CD8-positive, alpha-beta T cell (primary cell): ENCODE measurements at places on chromosomes 5 and 9.

DNA sequence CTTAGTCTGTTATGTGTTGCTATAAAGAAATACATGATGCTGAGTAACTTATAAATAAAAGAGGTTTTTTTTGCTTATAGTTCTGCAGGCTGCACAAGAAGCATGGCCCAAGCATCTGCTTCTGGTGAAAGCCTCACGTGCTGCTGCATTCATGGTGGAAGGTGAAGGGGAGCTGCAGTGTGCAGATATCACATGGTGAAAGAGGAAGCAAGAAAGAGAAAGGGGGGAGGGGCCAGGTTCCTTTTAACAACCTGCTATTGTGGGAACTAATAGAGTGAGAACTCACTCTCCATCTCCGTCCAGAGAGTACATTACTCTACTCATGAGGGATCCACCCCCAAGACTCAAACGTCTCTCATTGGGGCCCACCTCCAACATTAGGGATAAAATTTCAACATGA is 12.5 kb upstream of the PARP8 start:
- DNase-seq, result no peak

DNA sequence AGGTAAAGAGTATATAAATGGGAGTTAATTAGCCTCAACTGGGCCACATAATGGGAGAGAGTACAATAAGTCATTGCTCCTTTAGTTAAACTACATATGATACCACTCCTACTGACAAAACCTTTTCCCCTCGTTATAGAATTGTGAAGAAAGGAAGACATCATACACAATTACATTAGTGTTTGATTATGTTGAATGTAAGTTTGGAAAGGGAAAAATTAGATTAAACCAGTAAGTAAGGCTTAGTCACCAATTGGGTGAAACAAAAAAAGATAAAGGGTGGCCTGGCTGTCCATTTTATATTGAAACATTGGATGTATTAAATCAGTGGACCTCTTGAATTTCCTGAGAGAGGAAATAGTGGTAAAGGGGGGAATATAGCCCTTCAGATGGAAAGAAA is 464.3 kb upstream of the PAPPA start:
- no peak for DNase-seq

- no peak for DNase-seq
Measured at GRCh38 chr9:126342621-126343031, 16.0 kb downstream of the MVB12B start.

GRCh38 chr5:161036296-161036695 is 184.3 kb upstream of the ATP10B start:
- DNase-seq, result no peak

DNA sequence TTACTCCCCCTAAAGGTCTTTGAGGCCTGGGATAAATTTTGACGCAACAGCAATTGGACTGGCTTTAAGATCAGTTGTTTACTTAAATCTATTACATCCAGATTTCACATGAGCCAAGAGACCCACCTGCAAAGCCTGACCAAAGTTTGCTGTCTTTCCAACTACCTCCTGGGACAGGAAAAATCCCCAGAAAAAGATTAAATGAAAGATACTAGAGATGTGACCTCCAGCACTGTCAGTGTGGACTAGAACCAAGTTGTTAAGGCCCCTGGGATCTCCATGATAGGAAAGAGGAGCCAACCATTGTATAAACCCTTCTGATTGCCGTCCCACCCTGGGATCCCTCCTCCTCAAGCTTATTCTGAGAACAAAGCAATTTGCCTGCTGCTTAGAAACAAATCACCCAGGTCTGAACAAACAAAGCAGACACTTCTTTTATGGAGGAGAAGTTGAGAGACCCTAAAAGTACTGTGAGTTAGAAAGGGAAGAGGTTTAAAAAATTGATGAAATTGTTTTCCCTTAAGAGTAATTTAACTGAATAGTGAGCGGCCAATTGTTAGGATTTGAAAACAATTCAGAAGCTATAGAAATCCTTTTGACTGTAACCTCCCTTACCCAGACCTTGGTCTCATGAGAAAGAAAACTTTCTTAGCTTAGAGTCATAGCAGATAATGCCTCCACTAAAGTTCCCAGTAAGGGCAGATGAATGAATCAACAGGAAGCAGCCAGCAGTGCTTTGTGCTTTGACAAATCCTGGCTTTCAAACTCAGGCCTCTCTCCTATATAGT is 255.2 kb downstream of the TMEM167A start:
- DNase-seq, result no peak

DNA sequence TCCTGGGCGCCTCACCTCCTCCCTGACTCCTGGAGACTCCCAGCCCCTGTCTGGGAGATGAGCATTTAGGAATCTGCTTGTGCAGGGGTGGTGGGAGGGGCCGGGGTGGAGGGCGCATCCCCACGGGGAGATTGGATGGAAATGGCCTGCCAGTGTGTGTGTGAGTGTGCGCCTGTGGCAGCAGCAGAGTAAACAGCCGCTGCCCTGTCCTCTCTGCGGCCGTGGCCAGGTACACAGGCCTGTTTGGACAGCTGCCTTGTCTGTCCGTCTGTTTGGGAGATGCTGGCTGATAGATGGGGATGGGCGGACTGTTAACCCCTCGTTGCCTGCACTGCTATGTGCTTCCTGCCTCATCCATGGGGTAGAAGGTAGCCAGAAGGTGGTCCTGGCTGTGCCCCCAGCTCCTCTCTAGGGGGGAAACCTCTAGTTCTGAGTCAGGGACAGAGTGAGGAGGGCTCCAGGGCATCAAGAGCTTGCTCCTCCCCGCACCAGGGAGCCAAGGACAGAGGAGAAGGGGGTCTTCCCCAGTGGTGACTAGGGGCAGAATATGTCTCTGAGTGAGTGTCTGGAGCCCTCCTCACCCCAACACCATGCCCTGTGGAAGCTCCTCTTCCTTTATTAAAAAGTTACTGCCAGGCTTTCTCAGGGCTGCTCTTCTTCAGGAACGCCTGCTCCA is 60.1 kb downstream of the LMX1B start:
- no peak for DNase-seq

DNA sequence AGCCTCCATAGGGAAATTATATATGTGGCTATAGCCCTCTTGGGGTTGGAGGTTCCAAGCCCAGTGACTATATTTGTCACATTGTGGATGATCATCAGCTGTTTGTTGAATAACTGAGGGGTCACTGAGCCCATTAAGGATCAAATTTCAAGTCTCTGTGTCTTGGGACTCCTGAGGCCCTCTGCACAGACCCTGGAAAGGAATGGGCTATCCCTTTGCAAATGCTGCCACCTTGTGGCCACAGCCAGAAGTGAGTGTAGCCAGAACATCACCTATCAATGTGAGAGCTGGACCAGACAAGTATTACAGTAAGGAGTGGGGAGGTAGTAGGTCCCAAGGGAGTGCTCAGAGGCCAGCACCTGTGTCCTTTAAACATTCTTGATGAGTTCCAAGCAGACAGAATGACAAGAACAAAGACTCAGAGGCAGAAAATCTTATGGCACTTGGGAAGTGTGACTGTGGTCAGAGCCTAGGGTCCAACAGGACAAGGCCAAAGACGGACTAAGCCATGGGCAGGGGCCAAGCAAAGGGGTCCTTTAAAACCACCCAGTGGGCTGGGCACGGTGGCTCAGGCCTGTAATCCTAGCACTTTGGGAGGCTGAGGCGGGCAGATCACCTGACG is 8.2 kb downstream of the RPP25L start:
- peak; percentile 83 for DNase-seq

DNA sequence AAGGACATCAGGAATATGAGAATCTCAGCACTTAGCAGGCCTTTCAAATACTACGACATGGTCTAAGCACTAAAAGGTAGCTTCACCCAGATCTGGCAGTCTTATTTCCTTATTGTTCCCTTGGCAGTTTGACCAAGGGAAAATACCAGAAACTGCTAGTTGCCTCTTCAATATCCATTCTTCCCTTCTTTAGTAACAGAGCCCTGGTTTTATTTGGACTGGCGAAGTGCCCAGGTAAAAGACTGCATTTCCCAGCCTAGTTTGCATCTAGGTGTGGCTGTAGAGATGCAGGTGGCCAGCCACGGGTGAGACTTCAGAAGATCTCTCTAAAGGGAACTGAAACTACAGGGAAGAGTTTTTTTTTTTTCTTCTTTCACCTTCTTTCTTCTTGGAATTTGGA is 21.6 kb downstream of the DMRT2 start:
- no peak for DNase-seq

- DNase-seq, result peak; percentile 8
Measured at GRCh38 chr9:2570615-2571479, 50.7 kb upstream of the VLDLR start.

- DNase-seq, result no peak
Measured at GRCh38 chr5:36733183-36733582, 126.8 kb downstream of the SLC1A3 start.

DNA sequence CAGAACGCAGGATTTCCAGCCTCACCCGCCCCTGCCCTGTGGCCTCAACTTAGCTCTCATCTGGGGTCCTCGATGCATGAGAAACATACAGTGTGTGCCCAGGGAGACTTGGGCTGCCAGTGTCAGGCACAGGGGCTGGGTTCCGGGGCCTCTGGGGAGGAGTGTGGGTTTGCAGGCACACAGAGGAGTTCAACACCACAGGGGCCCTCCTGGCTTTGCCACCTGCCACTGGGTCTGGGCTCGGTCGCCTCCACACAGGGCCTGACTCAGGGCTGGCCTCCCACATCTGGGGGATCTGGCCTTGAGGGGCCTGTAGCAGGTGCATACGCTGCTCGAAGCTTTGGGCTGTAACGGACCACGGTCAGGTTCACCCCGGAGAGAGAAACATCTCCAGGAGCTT is 111.6 kb downstream of the COL5A1 start:
- no peak for DNase-seq

GRCh38 chr9:131278702-131279111 is 2.4 kb upstream of the FAM78A start:
- DNase-seq, result peak; percentile 67

- no peak for DNase-seq
Measured at GRCh38 chr5:179227580-179228311, 117.5 kb downstream of the ADAMTS2 start.

- no peak for DNase-seq
Measured at GRCh38 chr5:89302102-89302891, 419.3 kb upstream of the MEF2C start.

DNA sequence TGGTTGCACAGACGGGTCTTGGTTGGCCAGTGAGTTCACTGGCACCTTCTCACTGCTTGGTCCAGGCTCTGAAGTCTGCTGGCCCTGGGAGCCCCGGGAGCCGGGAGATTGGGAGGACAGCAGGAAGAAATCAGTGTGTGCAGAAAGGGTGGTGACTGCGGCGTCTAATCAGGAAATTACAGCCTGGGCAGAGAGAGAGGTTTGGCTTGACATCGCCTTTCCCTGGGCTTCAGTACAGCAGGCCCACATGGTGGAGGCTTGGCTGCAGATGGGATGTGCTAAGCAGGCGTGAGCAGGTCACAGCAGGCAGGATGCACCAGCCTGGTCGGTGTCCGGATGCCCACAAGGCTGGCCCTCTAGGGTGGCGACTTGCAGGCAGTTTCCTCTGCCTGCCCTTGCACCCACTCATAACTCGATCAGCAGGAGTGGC is 17.2 kb downstream of the PITX1 start:
- no peak for DNase-seq

DNA sequence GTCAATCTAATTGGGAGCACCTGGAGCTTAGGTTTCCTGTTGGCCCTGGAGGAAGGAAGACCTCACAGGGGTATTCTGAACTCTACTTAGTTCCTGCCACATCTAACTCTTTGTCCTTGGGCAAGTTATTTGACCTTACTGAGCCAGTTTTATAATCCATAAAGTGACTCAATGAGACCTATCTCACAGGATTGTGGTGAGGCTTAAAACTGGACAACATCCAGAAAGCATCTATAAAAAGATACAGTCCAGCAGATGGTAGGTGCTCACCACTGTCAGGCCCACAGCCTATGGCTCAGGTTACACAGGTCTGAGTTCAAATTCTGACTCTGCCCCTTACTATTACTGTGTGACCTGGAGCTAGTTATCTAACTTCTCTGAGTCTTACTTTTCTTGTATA is 23.3 kb downstream of the KCNV2 start:
- no peak for DNase-seq

DNA sequence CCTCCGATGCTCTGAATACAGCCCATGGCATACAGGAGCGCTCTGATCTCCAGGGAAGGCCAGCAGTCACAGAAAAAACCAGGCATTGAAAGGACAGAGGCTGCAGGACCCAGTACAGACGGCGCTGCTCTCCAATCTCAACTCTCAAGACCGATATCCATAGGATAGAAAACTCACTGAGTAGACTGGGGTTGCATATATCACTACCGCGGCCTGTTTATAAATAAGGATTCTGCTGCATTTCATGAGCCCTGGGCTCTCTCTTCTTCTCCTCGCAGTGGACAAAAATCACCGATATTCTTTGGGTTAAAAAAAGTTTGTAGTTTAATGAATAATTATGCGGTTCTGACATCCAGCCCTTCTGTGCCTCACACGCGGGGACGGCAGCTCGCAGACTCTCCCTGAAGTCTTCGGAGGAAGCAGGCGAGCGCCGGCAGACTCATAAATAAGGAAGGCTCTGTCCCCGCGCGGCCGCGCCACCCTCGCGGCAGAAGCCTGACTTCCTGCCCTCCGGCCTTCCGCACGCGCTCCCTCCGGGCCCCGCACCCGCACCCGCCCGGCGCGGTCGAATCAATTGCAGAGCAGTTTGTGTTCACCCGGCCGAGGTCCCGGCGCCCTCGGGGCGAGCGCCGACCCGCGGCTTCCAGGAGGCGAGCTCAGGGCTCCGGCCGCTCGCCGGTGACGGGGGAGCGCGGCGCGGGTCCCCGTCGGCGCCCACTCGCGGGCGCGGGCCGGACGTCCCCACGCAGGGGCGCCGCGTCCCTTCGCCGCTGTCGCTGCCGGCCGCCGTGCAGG is at the start of gene FAM78A:
TSS of gene FAM78A (minus strand) at position 417 of the 795 bp plus-strand sequence. CDS start at position 86, 331 bp downstream.
- peak; percentile 59 for DNase-seq

DNA sequence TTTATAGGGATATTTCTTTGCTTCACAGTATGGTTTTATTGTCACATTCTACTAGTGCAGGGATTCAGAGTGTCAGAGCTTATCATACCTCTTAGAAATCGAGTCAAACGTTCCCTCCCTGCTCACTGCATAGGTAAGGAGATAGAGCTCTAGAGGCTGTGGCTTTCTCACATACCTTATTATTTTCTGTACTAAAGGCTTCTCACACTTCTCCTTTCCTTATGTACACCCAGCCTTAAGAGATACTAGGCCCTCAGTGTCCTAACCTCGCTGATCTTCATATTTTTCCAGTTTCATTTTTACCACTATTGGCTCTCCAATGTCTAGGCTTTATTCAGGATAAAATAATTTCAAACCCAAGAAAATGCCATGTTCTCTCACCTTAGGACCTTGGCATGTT is 297.3 kb upstream of the RIOK2 start:
- no peak for DNase-seq

GRCh38 chr5:107542428-107542827 is 128.3 kb downstream of the EFNA5 start:
- DNase-seq, result no peak
